Effector memory CD8-positive, alpha-beta T cell (primary cell): ENCODE measurements at places on chromosomes 12 and 14.

DNA sequence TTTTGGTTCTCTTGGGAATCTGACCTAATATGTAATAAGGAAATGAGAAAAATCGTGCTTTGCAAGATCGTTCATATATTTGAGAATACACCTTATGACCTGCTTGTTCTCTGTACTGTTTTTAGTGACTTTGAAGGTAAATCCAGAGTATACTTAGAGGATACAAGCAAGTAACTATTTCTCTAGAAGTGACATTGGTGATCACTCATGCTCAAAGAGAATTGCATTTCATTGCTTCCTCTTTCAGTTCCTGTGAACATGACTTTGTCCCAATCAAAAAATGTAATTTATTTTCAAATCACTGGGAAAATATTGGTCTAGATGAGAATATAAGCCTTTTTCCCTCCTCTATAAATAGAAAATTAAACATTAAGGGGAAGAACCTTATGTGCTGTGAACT is 2.7 kb downstream of the KTN1 start:
- DNase-seq, result no peak
- H3K27me3 ChIP-seq, result no peaks in the 10 kb centered on the region
- H3K36me3 ChIP-seq, result peaks cover 11% of the 10 kb centered on the region
- H3K4me3 ChIP-seq, result no peak overlapping the region

DNA sequence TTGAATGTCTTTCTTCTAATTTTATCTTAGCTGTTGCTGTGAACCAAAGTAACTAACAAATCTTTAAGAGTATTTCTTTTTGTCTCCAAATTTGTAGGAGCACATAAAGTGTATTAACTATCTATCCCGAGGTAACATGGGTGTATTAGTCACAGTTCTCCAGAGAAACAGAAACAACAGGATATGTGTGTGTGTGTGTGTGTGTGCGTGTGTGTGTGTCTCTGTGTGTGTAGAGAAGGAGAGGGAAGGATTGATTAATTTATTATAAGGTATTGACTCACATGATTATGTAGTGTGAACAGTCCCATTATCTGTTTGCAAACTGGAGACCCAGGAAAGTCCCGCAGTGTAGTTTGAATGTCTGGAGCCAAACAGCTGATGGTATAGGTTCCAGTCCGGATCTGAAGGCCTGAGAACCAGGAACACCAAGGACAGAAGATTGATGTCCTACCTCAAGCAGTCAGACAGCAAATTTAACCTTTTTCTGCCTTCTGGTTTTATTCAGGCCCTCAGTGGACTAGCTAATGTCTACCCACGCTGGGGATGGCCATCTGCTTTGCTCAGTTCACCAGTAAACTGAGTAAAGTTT is 14.4 kb downstream of the G2E3 start:
- no peak overlapping the region for H3K4me3 ChIP-seq
- no peak overlapping the region for H3K27ac ChIP-seq
- H3K27me3 ChIP-seq, result no peaks in the 10 kb centered on the region
- no peak for DNase-seq

DNA sequence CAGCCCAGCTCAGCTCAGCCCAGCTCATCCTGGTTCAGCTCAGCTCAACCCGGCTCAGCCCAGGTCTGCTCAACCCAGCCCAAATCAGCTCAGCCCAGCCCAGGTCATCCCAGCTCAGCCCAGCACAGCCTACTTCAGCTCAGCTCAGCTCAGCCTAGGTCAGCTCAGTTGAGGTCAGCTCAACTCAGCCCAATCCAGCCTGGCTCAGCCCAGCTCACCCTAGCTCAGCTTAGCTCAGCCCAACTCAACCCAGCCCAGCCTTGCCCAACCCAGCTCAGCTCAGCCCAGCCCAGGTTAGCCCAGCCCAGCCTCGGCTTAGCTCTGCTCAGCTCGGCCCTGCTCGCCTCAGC is 332.3 kb downstream of the TMEM121 start:
- peaks cover 23% of the 10 kb centered on the region for H3K36me3 ChIP-seq
- peak overlapping the region; percentile 67 for H3K4me3 ChIP-seq
- H3K27me3 ChIP-seq, result peaks cover 10% of the 10 kb centered on the region
- DNase-seq, result peak; percentile 11

DNA sequence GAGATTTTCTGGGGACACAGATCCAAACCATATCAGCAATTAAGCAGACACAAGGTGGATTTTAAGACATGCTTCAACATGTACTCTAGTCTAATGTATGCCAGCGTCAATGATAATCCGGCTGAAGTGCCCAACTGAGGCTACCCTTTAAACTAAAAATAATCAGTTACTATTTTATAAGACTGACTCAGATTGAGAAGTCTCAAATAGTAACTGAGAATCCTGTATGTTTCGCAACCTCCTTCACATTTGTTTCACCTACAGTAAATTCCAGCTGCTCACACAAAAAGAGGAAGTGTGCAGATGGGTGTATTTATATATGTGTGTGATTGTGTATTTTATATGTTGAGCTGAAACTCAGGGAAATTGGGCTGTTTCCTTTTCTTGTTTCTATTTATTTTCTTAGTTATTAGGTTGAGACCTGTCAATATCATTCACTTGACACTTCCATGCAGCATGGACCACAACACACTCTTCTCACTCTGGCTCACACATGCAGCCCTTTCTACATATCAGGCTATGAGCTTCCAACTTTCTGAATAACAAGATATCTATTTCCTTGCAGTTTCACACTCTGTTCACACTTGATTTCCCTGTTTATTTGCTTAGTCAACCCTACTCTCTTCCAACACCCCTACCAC is 1224.9 kb upstream of the TMEM132C start:
- no peak overlapping the region for H3K4me3 ChIP-seq
- H3K36me3 ChIP-seq, result no peaks in the 10 kb centered on the region
- peaks cover 20% of the 10 kb centered on the region for H3K27me3 ChIP-seq

- no peak overlapping the region for H3K4me3 ChIP-seq
- H3K27me3 ChIP-seq, result no peaks in the 10 kb centered on the region
- DNase-seq, result no peak
- H3K36me3 ChIP-seq, result no peaks in the 10 kb centered on the region
Observed at GRCh38 chr12:42790761-42791151, 201.2 kb upstream of the PRICKLE1 start.

- H3K4me1 ChIP-seq, result no peaks in the 10 kb centered on the region
- peaks cover 39% of the 10 kb centered on the region for H3K27me3 ChIP-seq
- H3K4me3 ChIP-seq, result no peak overlapping the region
- no peak for DNase-seq
- no peak overlapping the region for H3K27ac ChIP-seq
Observed at GRCh38 chr14:100911665-100912316, 8.3 kb upstream of the RTL1 start.

DNA sequence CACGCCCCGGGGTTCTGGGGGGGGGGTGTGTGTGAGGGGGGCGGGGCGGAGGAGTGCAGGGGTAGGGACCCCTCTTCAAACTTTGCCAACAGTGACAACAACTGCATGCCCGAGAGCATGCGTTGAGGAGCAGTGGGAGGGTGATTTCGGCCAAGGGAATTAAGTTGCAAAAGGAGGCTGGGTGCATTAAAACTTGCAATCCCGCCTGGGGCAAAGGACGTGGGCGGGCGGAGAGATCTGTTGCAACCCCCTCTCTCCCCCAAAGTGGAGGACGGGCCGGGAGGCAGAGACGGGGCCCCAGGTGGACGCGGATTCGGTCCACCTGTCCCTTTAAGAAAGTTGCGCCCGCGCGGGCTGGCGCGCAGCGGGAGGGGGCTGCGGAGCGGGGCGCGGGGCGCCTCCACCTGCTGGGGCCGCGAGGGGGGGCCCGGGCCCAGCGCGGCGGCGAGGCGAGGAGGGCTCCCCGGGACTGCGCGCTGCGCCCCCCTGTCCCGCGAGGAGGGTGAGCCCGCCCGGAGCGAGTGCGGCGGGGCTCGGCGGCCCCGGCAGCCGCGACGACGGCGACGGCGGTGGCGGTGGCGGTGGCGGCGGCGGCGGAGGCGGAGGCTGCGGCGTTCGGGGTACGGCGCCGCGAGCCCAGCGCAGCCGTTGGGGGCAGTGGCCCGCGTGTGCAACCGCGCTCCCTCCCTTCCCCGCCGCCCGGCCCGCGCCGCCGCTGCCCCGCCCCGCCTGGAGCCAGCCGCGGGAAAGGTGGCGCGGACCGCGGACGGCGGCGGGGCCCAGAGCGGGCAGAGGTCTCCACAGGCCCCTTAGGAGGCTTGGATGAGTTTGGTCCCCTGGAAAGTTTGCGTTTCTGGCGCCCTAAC is 530 bp upstream of the FOXN4 start:
- H3K27me3 ChIP-seq, result peaks cover 80% of the 10 kb centered on the region
- no peak overlapping the region for H3K27ac ChIP-seq
- peak overlapping the region; percentile 84 for H3K4me3 ChIP-seq
- H3K36me3 ChIP-seq, result no peaks in the 10 kb centered on the region
- DNase-seq, result no peak

DNA sequence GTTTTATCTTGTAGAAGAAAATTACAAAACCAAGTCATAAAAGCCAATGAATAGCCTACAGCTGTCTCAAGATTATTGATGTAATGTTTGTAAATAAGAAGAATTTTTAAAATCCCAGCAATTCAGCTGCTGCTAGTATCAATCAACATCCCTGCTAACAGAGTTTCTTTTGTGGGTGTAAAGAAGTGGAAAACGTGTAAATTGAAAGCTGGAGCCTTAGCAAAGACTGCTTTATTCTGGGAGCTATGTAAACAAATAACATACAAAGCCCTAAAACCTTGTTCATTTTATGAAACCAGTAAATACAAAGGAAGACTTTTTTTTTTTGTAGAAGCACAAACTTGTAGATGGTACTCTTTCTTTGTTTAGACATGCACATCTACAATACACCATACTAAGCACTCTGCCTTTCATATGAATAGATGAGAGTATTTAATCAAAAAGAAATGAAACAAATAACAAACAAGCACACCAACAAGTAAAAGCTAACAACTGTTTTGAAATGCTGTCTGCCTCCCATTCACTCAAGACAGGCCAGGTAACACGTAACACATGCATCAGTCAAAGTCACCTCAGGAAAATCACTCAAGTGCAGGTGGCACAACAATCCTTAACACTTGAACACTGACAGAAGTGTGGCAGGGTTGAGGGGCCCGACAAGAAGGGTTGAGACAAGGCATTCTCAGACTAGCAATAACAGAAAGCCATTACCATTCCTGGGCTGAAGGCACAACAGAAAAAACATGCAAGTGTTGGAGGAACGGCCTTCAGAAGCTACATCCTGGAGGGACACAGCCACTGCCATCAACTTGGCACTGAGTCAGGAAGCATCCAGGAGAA is 1364.0 kb upstream of the SEL1L start:
- no peak for DNase-seq
- H3K4me1 ChIP-seq, result no peaks in the 10 kb centered on the region
- no peaks in the 10 kb centered on the region for H3K27me3 ChIP-seq
- H3K36me3 ChIP-seq, result no peaks in the 10 kb centered on the region
- H3K4me3 ChIP-seq, result no peak overlapping the region
- no peak overlapping the region for H3K27ac ChIP-seq

DNA sequence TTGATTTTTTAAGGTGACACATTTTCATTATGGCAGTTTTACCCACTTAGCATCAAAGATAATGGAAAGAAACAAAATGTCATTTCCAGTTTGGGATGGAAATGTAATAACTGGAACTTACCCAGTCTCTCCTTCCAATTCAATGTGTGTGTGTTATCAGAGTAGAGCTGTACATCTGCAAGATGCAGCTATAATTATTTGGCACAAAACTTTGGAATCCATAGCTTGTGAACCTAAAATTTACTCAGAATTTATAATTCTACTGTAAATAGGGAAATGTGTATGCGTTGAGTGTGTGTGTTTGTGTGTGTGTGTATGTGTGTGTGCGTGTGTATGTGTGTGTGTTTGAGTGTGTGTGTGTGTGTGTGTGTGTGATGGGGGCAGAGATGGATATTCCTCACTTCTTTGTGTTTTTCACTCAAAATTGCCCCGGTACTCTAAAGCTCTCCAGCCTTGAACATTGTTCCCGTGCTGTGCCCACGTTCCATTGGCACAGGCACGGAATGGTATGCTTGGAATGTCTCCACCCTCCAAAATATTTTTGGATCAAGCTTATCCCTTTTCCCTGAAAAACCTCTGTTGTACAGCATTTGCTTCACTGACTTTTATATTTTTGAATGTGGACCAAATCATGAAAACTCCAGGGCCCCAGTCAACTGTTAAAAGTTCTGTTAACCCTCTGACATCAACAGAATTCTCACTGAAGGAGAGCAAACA is 150.2 kb upstream of the BMP4 start:
- H3K27ac ChIP-seq, result no peak overlapping the region
- H3K27me3 ChIP-seq, result peaks cover 3% of the 10 kb centered on the region
- no peaks in the 10 kb centered on the region for H3K36me3 ChIP-seq
- no peaks in the 10 kb centered on the region for H3K4me1 ChIP-seq
- no peak for DNase-seq

DNA sequence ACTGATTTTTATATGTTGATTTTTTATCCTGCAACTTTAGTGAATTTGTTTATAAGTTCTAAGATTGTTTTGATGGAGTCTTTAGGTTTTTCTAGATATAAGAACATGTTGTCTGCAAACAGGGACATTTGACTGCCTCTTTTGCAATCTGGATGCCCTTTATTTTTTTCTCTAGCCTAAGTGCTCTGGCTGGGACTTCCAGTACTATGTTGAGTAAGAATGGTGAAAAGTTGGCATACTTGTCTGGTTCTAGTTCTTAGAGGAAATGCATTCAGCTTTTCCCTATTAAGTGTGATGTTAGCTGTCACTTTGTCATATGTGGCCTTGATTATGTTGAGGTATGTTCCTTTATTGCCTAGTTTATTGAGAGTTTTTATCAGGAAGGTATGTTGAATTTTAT is 68.1 kb downstream of the ERC1 start:
- no peaks in the 10 kb centered on the region for H3K36me3 ChIP-seq
- H3K27ac ChIP-seq, result no peak overlapping the region
- H3K4me1 ChIP-seq, result no peaks in the 10 kb centered on the region
- H3K27me3 ChIP-seq, result no peaks in the 10 kb centered on the region

- peak within 1 kb of the TSS; percentile 92 for H3K27ac ChIP-seq
- H3K36me3 ChIP-seq, result peaks cover 6% of the 10 kb centered on the region
- peak within 1 kb of the TSS; percentile 98 for H3K4me3 ChIP-seq
- H3K4me1 ChIP-seq, result peaks cover 31% of the 10 kb centered on the region
- DNase-seq, result peak; percentile 80
Observed at GRCh38 chr14:63727736-63728728, at the start of gene SGPP1. Gene SGPP1 (minus strand): TSS chr14:63728065. CDS start chr14:63727944, 121 bp downstream.
